ENCODE measurements at places on chromosomes 1 and 21. TPM values are rescaled to one million over a fixed set of nuclear protein-coding genes. Genes with fewer than 3 reads are reported as not detected.

DNA sequence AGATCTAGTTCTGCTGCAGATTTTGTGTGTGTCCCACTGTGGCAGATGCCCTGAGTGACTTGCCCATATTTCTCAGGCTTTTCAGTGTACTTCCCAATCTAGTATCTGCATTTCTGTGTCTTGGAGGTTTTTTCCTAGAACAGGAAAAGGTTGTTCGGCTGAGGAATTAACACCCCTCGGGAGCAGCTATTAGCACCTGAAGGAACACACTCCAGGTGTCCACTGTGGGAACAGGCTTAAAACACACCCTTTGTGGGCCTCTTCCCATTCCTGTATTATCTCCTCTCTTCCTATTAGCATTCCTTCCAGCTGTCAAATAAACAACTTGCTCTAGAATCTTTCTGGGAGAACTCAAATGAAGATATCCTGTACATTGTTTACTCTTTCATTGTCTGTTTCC, 178.3 kb downstream of the HMCN1 start:
- no peak for DNase-seq

DNA sequence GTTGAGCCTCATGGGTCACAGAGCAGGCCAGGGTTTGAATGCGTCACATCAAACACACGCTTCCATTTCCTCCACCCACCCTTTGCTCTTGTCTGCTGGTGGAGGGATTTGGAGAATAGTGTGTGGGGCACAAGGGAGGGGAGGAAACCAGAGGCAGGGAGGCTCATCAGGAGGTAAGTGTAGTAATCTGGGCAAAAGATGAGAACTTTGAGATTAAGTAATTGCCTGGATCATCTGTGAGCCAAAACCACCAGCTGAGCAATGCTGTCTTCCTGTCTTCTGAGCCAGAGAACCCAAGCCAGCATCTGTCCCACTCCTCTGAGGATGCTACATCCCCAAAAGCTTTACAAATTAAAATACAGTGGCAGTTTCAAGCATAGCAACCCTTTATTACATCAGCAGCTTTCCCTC, 45.2 kb downstream of the C8B start:
- no peak for DNase-seq

- no peak for DNase-seq
These were observed 46.8 kb downstream of the COL18A1 start for GRCh38 chr21:45451771-45452182.

GRCh38 chr1:218303176-218303879, 18.2 kb downstream of the RRP15 start:
- no peak for DNase-seq

DNA sequence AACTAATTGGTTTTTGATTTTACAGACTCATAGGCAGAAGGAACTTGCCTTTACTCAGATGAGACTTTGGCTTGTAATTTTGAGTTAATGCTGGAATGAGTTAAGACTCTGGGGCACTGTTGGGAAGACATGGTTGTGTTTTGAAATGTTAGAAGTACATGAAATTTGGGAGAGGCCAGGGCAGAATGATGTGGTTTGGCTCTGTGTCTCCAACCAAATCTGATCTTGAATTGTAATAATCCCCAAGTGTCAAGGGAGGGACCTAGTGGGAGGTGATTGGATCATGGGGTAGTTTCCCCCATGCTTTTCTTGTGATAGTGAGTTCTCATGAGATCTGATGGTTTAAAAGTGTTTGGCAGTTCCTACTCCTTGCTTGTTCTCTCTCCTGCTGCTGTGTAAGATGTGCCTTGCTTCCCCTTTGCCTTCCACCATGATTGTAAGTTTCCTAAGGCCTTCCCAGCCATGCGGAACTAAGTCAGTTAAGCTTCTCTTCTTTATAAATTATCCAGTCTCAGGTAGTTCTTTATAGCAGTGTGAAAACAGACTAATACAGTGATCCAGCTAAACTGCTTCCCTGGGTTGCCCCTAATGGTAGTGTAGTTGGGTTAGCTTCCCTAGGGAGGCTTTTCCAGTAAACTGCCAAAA, 10.2 kb downstream of the CPT2 start:
- DNase-seq, result no peak

DNA sequence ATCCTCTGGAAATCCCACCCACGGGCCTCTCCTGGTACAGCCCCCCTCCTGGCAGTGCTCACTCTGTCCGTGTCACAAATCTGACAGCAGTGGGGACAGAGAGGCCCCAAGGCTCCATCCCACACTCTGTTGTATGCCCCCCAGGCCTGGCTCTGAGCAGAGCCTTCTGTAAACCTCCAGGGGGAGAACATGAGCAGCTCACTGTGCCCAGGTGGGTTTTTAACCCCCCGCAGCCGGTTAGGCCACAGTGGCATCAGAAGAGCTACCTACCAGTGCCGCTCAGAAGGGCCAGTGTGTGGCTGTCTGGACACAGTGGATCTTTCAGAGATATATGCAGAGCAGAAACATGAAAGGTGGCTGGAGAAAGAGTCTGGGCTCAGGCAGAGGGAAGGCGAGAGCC, 12.0 kb upstream of the GPR153 start:
- DNase-seq, result no peak

PM20D1 gene
- polyA plus RNA-seq, result 1.3 TPM

Data from naive B cell (primary cell).